Activated CD4-positive, alpha-beta T cell treated with anti-CD3 and anti-CD28 coated beads, Interleukin-10, Interleukin-2, amounts not matched to agents 100 ng/mL and 50 ng/mL, durations not matched to agents 16 hours and 8 hours (primary cell): ENCODE measurements at places on chromosomes 3 and 15.
A peak's percentile ranks its signal among the peaks of the same experiment; 100 is the strongest.

- no peak for DNase-seq
These were observed 245.1 kb downstream of the MAGI1 start for GRCh38 chr3:65793495-65794200.

- no peak for DNase-seq
These were observed 97.9 kb downstream of the ADCY5 start for GRCh38 chr3:123350971-123351370.

- peak; percentile 78 for DNase-seq
These were observed 13.0 kb upstream of the CSK start for GRCh38 chr15:74768771-74769342.

- DNase-seq = no peak
These were observed 28.1 kb downstream of the CFAP92 start for GRCh38 chr3:128965818-128966217.

- no peak for DNase-seq
These were observed 374.3 kb downstream of the TIGIT start for GRCh38 chr3:114668099-114668498.

GRCh38 chr3:56874269-56874668 is 72.5 kb upstream of the ARHGEF3 start:
- no peak for DNase-seq

GRCh38 chr3:58403513-58404109 is 30.0 kb downstream of the PDHB start:
- DNase-seq = no peak

- DNase-seq = no peak
These were observed 51.8 kb downstream of the RFTN1 start for GRCh38 chr3:16461463-16462245.

DNA sequence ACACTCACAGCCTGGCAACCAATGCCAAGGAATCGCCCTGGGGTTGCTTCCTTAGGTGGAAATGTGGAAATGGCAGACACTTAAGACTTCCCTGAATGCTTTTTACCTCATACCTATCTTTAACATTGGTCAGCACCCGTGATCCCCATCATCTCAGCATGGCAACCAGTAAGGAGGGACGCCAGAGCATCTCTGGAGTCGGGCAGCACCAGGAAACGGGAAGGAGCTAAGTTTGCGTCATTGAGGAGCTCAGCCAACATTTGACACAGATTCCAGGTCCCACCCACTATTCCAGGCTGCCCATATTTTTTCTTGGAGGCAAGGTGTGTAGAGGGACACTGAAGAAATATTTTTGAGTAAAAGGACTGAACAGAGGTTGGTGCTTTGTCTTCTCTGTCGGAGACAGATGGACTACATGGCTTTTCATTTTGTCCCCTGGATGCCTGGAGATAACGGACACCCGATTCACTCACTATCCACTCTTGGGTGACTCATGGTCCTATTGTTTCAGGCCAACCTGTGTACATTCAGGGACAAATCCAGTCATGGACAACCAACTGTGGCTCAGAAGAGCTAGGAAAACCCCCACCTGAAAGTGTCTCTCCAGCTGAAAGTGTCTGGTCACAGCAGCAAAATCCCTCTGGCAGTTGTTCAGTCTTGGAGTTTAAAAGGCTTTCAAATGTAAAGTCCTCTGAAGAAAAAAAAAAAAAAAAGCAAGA is 70.4 kb upstream of the OXTR start:
- no peak for DNase-seq

GRCh38 chr3:28291577-28291976 is 50.2 kb downstream of the CMC1 start:
- DNase-seq = no peak

DNA sequence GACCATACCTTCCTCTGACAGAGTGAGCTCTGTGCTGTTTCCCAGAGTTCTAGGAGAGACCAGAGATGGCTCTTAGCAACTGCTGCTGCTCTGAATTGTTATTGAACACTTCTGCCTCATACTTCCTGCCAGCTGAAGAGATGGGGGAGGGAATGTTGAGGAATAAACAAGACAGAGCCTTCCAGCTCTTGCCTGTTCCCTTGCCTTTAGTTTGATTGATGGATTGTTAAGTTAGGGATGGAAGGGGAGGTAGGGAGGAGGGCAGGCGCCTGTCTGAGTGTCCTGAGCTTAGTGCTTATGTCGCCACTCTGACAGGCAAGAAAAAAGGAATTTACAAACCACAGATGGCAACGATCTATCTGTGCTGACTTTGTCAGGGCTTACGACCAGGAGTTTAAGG is 42.8 kb downstream of the ZNF609 start:
- DNase-seq = peak; percentile 6
